ENCODE measurements at places on chromosomes 5 and 9.
A peak's percentile ranks its signal among the peaks of the same experiment; 100 is the strongest.

GRCh38 chr9:98321269-98321668 lies 65.8 kb upstream of the TBC1D2 start:
- no peak for DNase-seq

- no peak for DNase-seq
Observed at GRCh38 chr9:15253786-15254185, 53.2 kb downstream of the TTC39B start.

- DNase-seq = no peak
Observed at GRCh38 chr5:79851391-79851863, 139.6 kb downstream of the MTX3 start.

DNA sequence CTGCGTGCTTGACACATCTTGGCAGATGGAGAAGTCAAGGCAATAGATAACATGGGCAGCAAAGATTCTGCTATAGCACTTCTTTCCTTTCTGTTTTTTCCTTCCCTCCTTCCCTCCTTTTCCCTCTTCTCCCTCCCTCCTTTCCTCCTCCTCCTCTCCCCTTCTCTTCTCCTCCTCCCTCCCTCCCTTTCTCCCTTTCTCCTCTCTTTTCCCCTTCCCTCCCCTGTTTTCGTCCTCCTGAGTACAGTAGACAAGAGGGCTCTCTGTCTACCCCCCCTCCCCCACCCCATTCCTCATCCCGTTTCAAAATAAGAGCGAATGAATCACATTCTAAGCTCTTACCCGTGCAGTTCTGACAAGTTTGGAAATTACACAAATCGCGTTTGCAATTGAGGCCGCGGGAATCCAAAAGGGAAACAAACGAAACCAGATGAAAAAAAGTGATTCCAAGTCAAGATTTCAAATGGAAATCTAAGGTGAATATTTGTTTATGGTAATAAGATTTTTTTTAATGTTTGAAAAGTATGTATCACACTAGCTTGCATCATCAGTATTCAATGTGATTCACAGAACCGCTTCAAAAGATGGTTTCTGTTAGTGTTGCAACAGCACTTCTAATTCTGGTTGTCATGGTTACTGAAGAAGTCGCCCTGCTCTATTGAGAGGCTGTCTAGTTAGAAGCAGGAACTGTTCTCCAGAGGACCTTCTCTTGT lies 1.3 kb downstream of the NIM1K start:
- DNase-seq = peak; percentile 81

All from OCI-M1 (cell line).